Choroid plexus epithelial cell (primary cell): ENCODE measurements at places on chromosomes 1 and 21.
A peak's percentile ranks its signal among the peaks of the same experiment; 100 is the strongest.

DNA sequence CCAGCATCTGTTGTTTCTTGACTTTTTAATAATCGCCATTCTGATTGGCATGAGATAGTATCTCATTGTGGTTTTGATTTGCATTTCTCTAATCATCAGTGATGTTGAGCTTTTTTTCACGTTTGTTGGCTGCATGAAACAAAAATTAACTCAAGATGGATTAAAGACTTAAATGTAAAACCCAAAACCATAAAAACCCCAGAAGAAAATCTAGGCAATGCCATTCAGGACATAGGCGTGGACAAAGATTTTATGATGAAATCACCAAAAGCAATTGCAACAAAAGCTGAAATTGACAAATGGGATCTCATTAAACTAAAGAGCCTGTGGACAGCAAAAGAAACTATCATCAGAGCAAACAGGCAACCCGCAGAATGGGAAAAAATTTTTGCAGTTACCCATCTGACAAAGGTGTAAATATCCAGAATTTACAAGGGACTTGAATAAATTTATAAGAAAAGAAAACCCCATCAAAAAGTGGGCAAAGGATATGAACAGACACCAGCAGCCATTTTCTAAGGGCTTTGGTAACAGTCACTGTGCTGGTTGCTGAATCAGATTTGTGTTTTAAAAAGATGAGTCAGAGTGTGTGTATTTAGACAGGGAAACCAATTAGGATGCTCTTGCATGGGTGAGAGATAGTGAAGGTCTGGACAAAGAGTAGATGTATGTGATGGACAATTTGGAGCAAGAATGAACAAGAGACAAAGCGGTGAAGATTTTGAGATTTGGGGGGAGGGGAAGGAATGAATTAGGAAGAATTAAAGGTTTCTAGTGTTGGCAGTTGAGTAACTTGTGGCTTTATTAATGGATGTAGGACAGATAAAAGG lies 110.7 kb downstream of the RYR2 start:
- DNase-seq = no peak

DNA sequence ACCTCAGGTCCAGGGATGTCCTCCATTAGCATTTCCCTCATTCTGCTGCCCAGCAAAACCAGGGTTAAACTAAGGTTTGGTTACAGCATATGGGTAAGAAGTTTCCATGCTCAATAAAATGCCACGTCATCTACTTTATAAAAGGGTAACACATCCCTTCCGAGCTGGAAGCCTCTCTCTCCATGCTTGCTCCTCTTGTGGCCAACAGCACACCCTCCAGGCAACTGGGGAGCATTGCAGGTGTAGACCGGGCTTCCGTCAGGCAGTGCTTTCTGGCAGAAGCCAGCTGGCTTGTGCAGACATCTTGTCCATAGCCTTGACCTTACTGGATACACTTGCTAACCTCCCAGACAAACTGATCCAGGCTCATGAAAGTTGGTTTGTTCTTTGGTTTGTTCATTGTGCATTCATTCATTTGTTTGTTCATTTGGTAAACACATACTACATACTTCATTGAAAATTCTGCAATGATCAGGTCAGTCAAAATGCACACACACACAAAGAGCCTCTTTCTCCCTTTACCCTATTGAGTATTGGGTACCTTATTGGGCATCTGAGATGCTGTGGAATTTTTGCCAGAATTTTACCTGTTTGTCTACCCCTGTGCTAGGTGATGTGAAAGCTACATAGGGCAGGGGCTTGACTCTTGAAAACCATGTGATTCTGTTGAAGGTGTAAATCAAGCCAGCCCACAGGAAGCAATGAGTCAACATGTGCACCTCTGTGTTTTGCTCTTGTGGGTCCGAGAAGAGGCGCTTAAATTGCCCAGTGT lies 422.8 kb downstream of the CAMTA1 start:
- peak; percentile 91 for DNase-seq

DNA sequence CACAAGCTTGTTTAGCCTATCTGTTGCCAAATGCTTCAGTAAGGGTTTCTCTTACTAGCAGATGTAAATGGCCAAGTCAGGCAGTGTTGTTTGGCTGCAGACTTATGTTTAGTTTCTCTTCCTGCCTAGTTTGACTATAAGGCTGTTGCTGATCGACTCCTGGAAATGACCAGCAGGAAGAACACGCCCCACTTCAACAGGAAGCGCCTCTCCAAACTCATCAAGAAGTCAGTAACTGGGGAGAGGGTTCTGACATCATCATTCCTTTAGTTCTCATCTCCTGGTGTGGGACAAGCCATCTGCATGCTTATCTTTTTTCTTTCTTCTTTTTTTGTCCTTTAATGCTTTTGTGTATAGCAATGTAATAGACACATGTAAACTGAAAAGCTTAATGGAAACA lies 25.1 kb downstream of the RRP1B start:
- DNase-seq = peak; percentile 31

- no peak for DNase-seq
These were observed 103.7 kb downstream of the FCRL5 start for GRCh38 chr1:157448636-157449035.

- no peak for DNase-seq
These were observed 48.7 kb upstream of the PCP4 start for GRCh38 chr21:39818557-39818956.

DNA sequence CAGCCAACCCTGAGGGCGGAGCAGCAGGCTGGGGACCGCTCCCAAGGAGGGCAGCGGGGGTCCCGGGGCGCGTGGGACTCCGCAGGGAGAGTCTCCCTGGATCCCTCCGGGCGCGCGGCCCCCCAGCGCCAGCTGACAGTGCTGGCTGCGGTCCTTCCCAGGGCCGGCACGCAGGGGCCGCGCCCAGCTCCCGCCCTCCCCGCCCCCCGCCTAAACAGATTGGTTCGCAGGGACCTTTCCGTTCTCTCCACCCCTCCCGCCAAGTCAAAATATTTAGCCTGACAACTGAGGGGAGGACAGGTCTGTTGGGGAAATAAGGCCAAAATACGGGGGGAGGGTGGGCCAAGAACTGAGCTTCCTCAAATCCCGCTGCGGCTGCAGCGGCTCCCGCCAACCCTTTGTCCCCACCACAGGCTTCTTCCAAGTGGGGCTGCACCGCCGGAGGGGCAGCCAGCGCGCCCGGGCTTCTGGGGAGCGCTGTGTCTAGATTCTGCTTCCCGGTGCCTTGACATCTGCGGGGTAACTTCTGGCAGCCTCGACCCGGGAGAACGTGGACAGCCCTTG lies at the start of gene INSRR:
Gene INSRR (minus strand): TSS at position 159 of the 564 bp plus-strand sequence. CDS start 496 bp downstream, outside the sequence.
- DNase-seq = no peak

DNA sequence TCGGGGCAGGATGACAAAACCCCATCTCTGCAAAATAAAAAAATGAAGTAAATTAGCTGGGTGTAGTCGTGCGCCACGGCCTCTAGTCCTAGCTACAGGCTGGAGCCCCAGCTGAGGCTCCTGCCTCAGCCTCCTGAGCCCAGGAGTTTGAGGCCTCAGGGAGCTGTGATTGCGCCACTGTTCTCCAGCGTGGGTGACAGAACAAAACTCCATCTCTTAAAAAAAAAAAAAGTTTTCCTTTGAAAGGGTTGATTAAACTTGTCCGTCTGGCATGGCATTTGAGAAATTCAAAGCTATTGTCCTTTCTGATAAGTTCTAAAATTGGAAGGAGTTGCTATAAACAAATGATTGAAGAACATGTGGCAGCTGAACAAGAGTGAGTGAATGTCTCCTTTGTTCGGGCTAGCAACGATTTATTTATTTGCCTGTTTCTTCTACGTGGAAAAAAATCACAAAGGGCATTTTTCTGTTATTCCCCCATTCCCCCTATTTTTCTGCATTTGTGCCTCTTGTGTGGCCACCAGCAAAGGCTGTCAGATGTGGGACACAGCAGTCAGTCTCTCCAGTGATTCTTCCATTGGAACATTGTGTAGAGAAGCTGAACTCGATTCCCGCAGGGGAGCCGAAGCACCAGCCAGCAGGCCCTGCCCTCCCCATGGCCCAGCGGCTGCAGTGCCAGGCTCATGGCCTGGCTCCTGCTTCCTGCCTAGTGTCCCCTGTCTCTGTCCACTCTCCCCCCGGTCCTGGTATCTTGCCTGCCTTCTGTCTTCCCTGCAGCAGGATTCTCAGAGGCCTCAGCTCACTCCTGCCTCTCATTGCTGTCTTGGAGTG lies 21.5 kb upstream of the PWP2 start:
- DNase-seq = no peak

- no peak for DNase-seq
These were observed 155.1 kb upstream of the NRIP1 start for GRCh38 chr21:15219894-15220293.

DNA sequence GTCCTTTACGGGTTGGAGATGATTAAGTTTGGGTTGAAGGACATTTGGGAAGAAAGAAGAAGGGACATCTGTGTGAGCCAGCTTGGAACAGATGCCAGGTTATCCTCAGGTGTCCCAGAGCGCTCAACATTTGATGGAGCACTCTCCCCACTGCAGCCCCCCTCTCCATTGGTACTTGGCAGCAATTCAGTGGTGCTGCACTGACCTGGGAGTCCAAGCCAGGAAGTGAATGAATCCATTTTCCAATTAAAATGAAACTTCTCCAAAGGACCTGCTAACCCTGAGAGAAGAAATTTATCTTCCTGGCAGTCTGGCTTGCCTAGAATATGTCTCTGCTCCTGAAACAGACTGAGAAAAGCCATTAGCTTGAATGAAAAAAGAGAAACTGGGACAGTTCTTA lies 67.1 kb downstream of the FGGY start:
- DNase-seq = no peak

DNA sequence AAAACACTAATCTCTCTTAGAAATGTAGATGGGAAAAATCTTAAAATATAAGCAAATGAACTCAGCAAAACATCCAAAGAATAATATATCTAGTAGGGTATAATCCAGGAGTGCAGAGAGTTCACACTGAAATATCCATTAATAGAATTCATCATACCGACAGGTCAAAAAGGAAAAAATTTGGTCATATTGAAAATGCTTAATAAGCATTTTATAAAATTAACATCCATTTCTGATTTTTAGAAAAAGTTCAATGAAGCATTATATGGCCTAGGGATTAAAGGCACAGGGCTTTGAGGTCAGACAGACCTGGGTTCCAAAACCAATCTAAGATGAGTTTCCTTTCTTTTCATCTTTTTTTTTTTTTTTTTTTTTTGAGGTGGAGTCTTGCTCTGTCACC lies 16.4 kb downstream of the EPHA10 start:
- no peak for DNase-seq

DNA sequence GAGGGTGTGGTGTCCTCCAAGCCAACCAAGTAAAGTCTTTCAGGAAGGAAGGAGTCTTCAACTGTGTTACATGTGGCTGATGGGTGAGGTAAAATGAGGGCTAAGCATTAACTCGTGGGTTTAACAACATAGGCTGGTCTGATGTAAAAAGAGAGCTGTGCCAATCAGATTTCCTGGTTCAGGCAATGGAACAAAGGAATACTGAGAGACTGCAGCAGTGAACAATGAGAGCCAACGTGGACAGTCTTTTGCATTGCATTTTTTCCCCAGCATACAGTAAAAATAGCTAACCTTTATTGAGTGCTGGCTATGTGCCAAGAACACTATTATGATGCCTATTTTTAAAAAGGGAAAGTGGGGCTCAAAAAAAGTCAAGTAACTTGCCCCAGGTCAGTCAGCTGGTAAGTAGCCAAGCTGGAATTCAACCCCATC lies 31.1 kb downstream of the DLGAP3 start:
- DNase-seq = peak; percentile 5

- no peak for DNase-seq
These were observed 259.7 kb upstream of the NRIP1 start for GRCh38 chr21:15324542-15324941.

DNA sequence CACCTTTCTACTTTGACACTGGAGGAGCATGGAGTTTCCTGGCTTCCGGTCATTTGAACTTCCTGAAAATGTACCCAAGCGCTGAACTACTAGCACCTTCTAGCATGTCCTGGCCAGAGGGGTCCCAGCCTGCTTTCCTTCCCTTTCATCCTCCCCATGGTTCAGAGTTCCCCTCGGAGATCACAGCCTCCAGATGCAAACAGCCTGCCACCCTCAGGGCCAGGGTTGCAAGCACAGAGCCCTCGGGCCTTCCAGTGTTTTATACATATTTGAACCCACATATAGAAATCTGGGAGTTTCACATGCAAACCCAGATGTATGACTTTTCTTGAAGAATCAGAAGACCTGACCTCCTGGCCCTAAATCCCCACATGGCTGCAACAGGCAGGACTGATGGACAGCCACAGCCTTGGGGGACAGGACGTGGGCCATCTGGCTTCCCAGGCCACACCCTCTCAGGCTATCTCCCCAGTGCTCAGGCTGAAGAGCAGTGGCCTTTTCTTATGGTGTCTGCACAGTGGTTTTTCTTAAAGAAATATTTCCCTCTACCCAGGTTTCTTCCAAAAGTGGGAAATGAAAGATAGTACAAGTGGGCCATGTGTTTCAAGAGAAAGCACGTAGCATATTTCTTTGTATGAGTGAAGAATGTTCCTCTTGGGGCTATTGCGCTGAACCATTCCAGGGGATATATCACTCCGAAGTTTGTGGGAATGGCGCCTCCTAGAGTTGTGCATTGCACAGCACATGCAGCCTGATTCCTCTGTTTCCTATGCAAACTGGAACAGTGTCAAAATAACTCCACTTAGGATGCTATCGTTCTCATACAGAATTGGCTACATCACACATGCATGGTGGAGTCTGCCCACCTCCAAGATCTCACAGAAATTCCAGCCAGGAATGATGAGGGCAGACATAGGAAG lies 232.0 kb upstream of the VAMP3 start:
- no peak for DNase-seq

- DNase-seq = no peak
These were observed 40.6 kb downstream of the CHRM3 start for GRCh38 chr1:239426821-239427475.

DNA sequence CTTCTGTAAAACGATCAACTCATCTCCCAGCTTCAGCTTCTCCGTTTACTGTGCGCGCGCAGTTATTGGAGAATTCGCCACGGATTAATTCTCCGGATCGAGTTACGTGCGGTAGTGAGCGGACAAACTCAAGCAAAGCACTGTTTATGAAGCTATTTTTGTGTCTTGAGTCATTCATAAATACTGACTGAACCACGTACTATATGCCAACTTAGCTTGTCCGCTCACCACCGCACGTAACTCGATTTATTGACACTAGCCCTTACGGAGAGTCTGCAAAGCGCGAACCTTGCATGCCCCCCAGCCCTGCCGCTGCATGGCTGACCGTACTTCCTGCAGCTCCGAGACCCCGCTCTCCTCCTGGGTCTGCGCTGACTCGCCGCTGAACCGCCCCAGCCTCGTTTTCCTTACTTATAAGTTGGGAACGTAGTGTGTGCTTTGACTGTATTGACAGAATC lies 773 bp downstream of the CHD1L start:
- DNase-seq = no peak

DNA sequence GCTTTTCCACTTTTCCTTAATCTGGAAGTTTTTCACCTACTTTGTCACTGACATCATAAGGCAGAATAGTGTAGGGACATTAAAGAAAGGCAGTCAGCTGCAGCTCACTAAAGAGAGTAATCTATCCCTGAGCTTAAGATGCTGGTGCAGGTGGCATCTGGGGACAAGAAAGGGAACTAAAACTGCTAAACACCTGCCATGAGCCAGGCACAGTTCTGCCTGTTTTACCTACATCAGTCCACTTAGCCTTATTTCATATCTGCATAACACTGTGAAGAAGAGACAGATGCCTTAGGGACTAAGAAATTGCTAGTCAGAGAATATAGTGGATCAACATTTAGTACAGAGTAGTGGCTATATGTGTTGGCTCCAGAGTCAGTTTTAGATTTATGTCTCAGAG lies 88.1 kb downstream of the GPATCH2 start:
- no peak for DNase-seq

- DNase-seq = peak; percentile 35
These were observed 420.9 kb downstream of the DISC1 start for GRCh38 chr1:232047473-232047872.
